ENCODE measurements at places on chromosomes 13 and 19. TPM values are rescaled to one million over a fixed set of nuclear protein-coding genes. Genes with fewer than 3 reads are reported as not detected.

ZNF345 gene
- total RNA-seq, result 13.6 TPM

GIPC3 gene
- total RNA-seq, result 0.66 TPM

MTUS2 gene
- total RNA-seq, result 1.0 TPM

CRTC1 gene
- total RNA-seq, result 4.8 TPM

FAM216B gene
- total RNA-seq, result not detected

SIPA1L3 gene
- 9.6 TPM for total RNA-seq

PLVAP gene
- total RNA-seq, result 19.9 TPM

GFY gene
- total RNA-seq, result not detected

ZNF566 gene
- 11.4 TPM for total RNA-seq

DNA sequence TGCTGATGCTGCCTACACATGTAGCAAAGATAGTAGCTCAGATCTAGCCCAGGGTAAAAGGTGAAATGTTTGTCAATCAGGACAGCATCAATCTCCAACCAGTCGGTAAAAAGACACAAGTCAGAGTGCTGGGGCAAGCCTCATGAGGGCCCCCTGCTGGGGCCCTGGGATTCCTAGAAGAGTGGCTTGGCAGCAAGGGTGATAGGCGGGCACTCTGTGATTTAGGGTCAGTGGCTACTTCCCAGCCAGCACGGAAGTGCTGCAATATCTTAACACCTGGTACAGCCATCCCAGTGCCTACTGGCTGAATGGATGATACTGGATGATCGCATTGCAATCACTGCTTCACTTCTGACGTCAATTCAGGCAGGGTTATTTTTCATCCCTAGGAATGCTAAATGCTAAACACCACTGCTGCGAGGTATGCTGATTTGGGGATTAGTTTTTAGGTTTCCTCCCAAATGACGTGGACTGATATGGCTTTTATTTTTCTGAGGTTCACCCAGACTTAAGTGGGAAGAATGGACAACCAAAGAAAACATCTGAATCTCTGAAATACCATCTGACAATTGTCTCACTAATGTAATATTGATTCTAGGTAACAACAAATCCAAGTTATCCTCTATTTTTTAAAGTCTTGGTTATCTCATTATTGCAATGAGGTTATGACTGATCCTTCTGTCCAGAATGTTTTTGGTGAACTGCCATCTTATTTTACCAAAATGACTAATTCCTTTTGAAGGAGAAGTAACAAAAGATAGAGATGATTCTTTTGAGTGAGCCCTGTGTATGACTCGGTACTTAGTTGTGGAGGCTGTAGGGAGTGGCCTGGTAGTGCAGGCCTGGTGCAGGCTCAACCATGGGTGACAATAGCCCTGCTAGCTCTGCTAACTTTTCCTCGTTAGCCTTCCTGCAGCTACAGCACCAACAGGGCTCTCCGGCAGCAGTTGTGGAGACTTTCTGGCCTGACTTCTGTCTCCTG, 432.5 kb downstream of the FGF9 start:
- H3K36me3 ChIP-seq, result no peaks in the 10 kb centered on the region
- H3K27ac ChIP-seq, result no peak overlapping the region
- H3K4me1 ChIP-seq, result no peaks in the 10 kb centered on the region
- no peak for DNase-seq
- H3K27me3 ChIP-seq, result no peaks in the 10 kb centered on the region

DNA sequence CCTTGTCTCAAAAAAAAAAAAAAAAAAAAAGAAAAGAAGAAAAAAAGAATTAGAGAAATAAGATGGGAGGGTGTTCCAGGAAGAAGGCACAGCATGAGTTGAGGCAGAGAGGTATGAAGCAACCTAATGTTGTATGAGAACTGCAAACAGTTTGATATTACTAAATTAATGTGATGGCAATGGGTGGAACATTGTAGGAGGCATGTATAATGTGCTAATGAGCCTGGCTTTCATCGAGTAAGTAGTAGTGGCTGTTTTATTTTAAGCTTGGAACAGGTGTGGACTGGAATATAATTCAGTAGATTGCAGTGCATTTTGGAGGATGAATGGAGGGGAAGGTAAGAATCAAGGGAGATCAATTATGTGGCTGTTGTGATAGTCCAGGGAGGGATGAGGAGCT, 156.1 kb downstream of the MTUS2 start:
- H3K36me3 ChIP-seq, result no peaks in the 10 kb centered on the region
- DNase-seq, result no peak
- H3K4me3 ChIP-seq, result no peak overlapping the region
- H3K27me3 ChIP-seq, result no peaks in the 10 kb centered on the region
- H3K27ac ChIP-seq, result no peak overlapping the region

GRCh38 chr13:114155926-114156883, 22.9 kb upstream of the CFAP97D2 start:
- H3K27me3 ChIP-seq, result no peaks in the 10 kb centered on the region
- no peak overlapping the region for H3K4me3 ChIP-seq
- no peak for DNase-seq
- H3K27ac ChIP-seq, result no peak overlapping the region

DNA sequence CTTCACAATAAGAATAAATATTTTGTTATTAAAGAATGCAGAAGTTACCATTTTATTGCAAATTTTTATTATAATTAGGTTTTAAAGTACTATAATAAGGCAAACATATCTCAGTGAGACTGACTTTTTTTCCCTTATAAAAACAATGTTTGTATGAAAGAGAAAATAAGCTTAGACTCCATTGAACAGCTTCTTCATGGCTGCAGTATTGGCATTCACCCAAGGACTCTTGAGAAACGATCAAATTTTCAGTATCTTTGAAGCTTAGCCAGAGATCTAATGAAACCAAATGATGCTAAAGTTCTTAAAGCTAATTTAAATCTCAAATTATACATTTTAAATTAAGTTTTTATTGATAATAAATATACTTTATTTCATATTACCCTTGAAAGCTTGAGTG, 128.3 kb downstream of the GGACT start:
- no peak overlapping the region for H3K4me3 ChIP-seq
- DNase-seq, result no peak
- no peak overlapping the region for H3K27ac ChIP-seq
- H3K36me3 ChIP-seq, result no peaks in the 10 kb centered on the region

- no peaks in the 10 kb centered on the region for H3K4me1 ChIP-seq
- no peak overlapping the region for H3K4me3 ChIP-seq
- no peaks in the 10 kb centered on the region for H3K36me3 ChIP-seq
- H3K27me3 ChIP-seq, result no peaks in the 10 kb centered on the region
- H3K27ac ChIP-seq, result no peak overlapping the region
These were observed 264.5 kb downstream of the DCT start for GRCh38 chr13:94214975-94215374.

DNA sequence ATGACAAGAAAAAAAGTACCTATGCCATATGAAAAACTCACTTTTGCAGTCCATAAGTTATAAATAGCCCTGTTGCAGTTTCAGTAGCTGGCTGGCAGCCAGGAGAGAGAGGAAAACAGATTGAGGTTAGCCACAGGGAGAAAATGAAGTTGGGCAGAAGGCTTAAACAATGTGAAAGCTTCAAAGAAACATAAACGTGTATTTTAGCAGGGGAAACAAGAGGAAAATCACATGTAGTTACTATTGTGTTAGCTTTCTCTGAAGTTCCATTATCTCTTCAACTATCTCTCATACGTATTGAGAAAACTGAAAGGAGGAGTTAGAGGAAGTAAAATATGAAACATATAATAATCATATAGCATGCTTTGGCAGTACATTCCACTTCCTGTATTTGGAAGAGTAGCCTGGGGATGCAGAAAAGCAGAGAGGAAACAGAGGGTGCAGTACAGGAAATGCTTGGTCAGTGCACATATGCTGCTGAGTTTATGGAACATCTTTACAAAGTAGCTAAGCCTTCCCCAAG, 1551.1 kb downstream of the EFNB2 start:
- no peaks in the 10 kb centered on the region for H3K27me3 ChIP-seq
- H3K4me3 ChIP-seq, result peak overlapping the region; percentile 1
- no peak for DNase-seq
- no peaks in the 10 kb centered on the region for H3K4me1 ChIP-seq

DNA sequence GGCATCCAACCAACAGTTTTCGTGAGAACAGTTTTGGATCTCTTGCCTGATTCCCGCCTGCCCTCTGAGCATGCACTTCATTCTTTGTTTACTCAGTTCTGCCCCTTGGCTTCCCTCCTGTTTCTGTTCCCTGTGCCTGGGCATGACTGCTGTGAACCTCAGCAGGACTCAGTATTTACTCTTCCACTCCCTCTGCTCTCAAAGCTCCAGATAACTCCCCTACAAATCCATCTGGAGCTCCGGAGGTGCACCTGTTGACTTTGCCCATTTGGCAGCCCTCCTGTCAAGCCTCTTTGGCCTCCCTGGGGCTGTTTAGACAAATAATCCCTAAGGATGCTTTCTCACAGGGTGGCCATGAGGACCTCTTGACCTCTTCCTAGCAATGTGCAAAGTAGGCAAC, 34.2 kb upstream of the ARGLU1 start:
- no peak for DNase-seq
- H3K36me3 ChIP-seq, result no peaks in the 10 kb centered on the region
- no peak overlapping the region for H3K4me3 ChIP-seq
- no peak overlapping the region for H3K27ac ChIP-seq
- H3K4me1 ChIP-seq, result no peaks in the 10 kb centered on the region

- DNase-seq, result no peak
- no peaks in the 10 kb centered on the region for H3K27me3 ChIP-seq
- no peak overlapping the region for H3K27ac ChIP-seq
- no peaks in the 10 kb centered on the region for H3K36me3 ChIP-seq
- no peak overlapping the region for H3K4me3 ChIP-seq
These were observed 384.9 kb downstream of the KCNRG start for GRCh38 chr13:50400035-50400726.

- no peak overlapping the region for H3K27ac ChIP-seq
- no peaks in the 10 kb centered on the region for H3K27me3 ChIP-seq
- DNase-seq, result no peak
These were observed 674 bp downstream of the TRPC4 start for GRCh38 chr13:37868691-37869505.
